ENCODE measurements at places on chromosomes 2 and 18. TPM values are rescaled to one million over a fixed set of nuclear protein-coding genes. Genes with fewer than 3 reads are reported as not detected.

DGUOK gene
- 63.3 TPM for total RNA-seq

EN1 gene
- not detected for total RNA-seq

SIX3 gene
- total RNA-seq, result not detected

SLC8A1 gene
- 116 TPM for total RNA-seq

SPC25 gene
- 0.47 TPM for total RNA-seq
